Progenitor cell of endocrine pancreas (in vitro differentiated cells): ENCODE measurements at places on chromosomes 4 and X. TPM values are rescaled to one million over a fixed set of nuclear protein-coding genes. Genes with fewer than 3 reads are reported as not detected.

GRCh38 chrX:107940095-107940494, 42.1 kb downstream of the TEX13B start:
- H3K4me3 ChIP-seq = no peak overlapping the region
- H3K4me1 ChIP-seq = peaks cover 4% of the 10 kb centered on the region

- no peaks in the 10 kb centered on the region for H3K4me1 ChIP-seq
- H3K27ac ChIP-seq = no peak overlapping the region
- DNase-seq = no peak
- no peak overlapping the region for H3K4me3 ChIP-seq
- H3K27me3 ChIP-seq = peaks cover 5% of the 10 kb centered on the region
- no peaks in the 10 kb centered on the region for H3K36me3 ChIP-seq
Measured at GRCh38 chr4:121390335-121390734, 9.5 kb upstream of the QRFPR start.

GRCh38 chr4:123037804-123038203, 115.4 kb upstream of the NUDT6 start:
- no peak overlapping the region for H3K4me3 ChIP-seq
- DNase-seq = no peak
- H3K36me3 ChIP-seq = peaks cover 11% of the 10 kb centered on the region
- H3K27ac ChIP-seq = no peak overlapping the region
- H3K4me1 ChIP-seq = no peaks in the 10 kb centered on the region
- no peaks in the 10 kb centered on the region for H3K27me3 ChIP-seq

GRCh38 chr4:172857026-172857425, 311.6 kb upstream of the GALNT7 start:
- no peak overlapping the region for H3K4me3 ChIP-seq
- no peak overlapping the region for H3K27ac ChIP-seq
- no peaks in the 10 kb centered on the region for H3K27me3 ChIP-seq
- H3K36me3 ChIP-seq = peaks cover under 1% of the 10 kb centered on the region
- DNase-seq = no peak

- H3K4me1 ChIP-seq = peaks cover 3% of the 10 kb centered on the region
- H3K27me3 ChIP-seq = peaks cover 6% of the 10 kb centered on the region
- H3K4me3 ChIP-seq = peak overlapping the region; percentile 97
- H3K27ac ChIP-seq = no peak overlapping the region
- DNase-seq = no peak
- H3K36me3 ChIP-seq = no peaks in the 10 kb centered on the region
Measured at GRCh38 chrX:106802063-106802387, 448 bp upstream of the TBC1D8B start.

DNA sequence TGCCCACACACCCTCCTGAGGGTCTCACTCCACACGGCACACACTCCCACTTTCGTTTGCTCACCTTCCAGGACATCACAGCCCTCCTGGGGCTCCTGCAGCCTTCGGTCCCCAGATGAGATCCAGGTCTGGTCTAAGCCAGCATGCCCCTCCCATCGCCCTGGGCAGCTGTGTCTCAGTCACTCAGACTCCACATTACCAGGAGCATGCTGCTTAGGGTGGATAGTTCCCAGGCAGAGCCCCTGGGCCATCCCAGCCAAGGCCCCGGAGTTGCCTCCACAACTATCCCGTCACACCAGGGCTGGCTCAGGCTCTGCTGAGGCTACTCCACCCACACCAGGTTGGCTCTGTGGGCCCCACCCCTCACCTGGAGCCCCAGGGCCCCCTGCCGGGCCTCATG, 50.4 kb upstream of the PSAPL1 start:
- peaks cover 1% of the 10 kb centered on the region for H3K4me1 ChIP-seq
- DNase-seq = no peak
- no peak overlapping the region for H3K27ac ChIP-seq
- H3K27me3 ChIP-seq = peaks cover 35% of the 10 kb centered on the region

- DNase-seq = peak; percentile 50
- H3K27me3 ChIP-seq = peaks cover 18% of the 10 kb centered on the region
- no peak overlapping the region for H3K4me3 ChIP-seq
- H3K4me1 ChIP-seq = peaks cover 15% of the 10 kb centered on the region
- no peaks in the 10 kb centered on the region for H3K36me3 ChIP-seq
Measured at GRCh38 chr4:1043651-1044468, 32.4 kb downstream of the FGFRL1 start.

- H3K36me3 ChIP-seq = no peaks in the 10 kb centered on the region
- no peak overlapping the region for H3K27ac ChIP-seq
- peaks cover 6% of the 10 kb centered on the region for H3K4me1 ChIP-seq
- no peaks in the 10 kb centered on the region for H3K27me3 ChIP-seq
Measured at GRCh38 chrX:50198348-50198747, 2.5 kb downstream of the AKAP4 start.

Gene MAGEA9B
- not detected in 2 replicates for total RNA-seq

Gene C1QTNF7
- total RNA-seq = not detected in 2 replicates

Gene KIAA1210
- not detected in 2 replicates for total RNA-seq
